ENCODE measurements at places on chromosomes 4 and X. TPM values are rescaled to one million over a fixed set of nuclear protein-coding genes. Genes with fewer than 3 reads are reported as not detected.

TRPC5OS gene
- polyA plus RNA-seq: 0.44 TPM

RTL9 gene
- 0.58 TPM for polyA plus RNA-seq

SPACA5 gene
- polyA plus RNA-seq: not detected

RHOXF1 gene
- polyA plus RNA-seq: 1.6 TPM

GAGE12F gene
- polyA plus RNA-seq: not detected

DOK7 gene
- 0.66 TPM for polyA plus RNA-seq

CHM gene
- polyA plus RNA-seq: 20.3 TPM
